ENCODE measurements at places on chromosomes 6 and 20.
A peak's percentile ranks its signal among the peaks of the same experiment; 100 is the strongest.

DNA sequence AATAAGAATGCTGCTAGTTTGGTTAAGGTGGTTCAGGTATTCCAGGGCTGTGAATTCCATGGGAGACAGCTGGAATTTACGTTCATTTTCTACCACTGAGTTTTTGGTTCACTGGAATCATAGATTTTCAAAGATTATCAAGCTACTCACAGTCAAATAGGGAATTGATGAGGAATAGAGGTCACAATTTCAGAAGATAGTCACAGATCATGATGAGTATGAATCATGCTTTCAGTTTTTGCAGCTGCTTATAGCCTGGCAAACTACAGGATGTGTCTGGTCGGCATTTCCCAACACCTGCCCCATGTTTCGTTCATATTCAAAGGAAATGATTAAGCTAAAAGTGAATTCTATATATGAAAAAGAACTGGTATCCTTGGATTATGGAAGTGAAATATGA lies 58.7 kb downstream of the BCKDHB start:
- no peak for DNase-seq

DNA sequence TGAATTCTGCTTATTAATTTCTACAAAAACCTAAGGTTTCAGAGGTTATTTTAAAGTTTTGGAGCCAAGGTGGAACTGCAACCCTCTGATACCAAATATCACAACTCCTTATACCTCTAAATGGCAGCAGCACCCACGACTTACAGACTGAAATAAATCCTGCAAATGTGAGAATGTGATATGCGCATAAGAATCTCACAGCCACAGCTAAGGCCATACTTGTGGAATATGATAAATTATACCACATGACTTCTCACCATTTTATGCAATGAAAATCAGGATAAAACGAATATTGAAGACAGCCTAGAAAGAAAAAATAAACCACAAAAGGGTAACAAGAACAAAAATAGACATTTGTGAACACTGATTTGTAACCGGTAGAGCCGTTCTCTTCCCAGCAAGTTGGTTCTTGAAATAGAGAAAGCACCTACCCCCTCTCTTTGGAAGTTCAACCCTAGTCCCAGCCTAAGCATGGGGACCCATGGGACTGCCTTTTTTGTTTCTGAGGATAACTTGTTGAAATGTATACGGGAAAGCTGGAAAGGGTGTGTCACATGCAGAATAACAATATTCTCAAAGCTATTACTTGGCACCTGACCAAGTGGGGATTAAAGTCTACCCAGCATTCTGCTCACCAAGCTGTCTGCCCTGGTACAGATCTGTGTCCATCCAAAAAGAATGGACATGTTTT lies 47.1 kb upstream of the MCM9 start:
- no peak for DNase-seq

GRCh38 chr20:36493801-36494114 lies 47.6 kb upstream of the MYL9 start:
- DNase-seq, result peak; percentile 51

GRCh38 chr6:70686548-70687133 lies 19.0 kb downstream of the SMAP1 start:
- DNase-seq, result no peak

- DNase-seq, result no peak
Observed at GRCh38 chr20:38092260-38092857, 58.8 kb downstream of the RPRD1B start.

DNA sequence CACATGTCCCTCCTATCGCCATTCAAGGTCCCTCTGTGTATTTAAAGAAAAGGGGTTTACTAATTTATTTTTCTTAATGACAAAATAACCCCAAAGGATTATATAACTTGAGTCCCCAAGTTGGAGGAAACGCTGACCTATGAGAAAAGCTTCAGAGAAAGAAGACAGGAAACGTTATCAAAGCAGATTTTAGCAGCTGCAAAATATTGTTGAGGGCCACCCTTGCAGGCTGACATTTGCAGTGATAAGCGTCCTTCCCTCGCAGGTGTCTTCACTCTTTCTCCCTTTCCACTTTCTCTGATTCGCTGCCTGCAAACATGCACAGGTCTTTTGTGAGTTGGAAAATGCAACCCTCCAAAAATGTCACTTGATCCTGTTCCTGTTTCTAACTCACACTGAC lies 103.2 kb upstream of the RIPOR2 start:
- no peak for DNase-seq

DNA sequence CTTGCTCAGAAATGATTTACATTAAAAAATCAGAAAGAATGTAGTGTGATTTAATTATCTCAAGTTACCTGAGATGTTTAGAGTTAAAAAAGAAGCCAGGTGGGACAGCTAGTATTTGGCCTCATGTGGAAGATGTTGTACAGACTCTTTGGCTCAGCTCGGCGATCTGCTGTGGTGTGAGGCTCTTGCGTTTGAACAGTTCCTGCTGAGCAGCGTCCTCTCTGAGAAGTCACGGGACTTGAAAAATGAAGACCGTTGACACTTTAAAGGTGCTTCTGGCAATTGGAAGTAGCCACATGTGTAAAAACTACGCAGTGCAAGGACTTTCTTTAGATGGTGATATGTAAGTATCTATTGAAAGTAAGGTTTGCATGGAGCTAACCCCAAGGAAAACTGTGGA lies 169.0 kb downstream of the BACH2 start:
- no peak for DNase-seq

DNA sequence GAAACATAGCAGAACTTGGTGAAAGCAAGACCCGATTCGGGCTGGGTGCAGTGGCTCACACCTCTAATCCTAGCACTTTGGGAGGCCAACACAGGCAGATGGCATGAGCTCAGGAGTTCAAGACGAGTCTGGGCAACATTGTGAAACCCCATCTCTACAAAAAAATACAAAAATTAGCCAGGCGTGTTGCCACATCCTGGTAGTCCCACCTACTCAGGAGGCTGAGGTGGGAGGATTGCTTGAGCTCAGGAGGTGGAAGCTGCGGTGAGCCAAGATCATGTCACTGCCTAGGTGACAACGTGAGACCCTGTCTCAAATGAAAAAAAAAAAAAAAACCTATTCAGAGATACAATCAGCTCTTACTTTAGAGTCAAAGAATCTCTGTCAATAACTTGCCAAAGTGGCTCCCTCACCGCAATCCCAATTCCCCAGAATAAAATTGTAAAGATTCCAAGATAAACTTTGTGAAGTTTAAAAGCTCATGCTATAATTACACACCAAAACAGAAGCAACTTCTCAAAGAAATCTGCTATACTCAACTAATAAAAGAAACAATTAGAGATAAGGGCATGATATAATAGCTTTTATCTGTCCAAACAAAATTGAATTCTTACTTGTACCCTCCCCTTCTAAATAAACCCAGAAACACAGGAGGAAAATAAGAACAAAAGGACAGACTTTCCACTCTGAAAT lies 33.6 kb downstream of the CDK19 start:
- no peak for DNase-seq

DNA sequence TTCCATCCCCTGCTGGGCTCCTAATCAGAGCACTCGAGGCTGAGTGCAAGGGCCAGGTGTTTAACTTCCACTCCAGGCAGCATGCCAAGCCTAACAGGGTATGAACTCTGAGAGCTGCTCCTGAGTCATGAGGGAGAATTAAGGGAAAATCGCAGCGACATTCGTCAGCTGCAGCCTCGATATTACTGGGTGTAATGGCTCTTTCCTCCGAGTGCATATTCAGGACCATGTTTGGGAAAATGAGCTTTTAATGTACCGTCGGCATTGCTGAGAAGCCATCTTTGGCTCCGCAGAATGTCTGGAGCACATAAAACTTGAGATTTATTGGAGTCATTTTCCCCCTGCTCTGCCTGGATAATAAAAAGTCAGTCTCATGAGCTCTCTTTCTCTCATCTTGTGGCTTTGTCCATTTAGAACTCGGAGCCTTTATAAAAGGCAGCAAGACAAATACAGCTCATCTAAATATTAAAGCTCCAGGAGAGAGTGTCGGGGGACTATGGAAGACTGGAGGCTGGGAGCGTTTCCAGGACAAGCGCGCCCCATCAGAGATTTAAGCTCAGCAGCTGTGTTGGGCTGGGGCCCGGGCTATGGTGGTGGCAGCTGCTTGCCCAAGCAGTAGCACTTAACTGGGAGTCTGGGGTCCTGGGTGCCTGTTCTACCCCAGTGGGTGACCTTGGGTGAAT lies 103.7 kb downstream of the TOX2 start:
- peak; percentile 76 for DNase-seq

DNA sequence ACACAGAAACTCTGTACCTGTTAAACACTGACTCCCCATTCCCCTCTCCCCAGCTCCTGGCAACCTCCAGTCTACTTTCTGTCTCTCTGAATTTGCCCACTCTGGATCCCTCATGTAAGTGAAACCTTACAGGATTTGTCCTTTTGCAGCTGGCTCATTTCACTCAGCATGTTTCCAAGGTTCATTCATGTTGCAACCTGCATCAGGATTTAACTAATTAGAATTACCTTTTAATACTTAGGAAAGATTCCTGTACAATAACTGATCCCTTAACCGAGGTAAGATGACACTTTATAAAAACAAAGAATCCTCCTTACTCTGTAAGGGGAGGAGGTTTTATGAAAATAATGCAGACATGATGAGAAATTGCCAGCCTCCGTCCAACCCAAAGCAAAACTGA lies 113.1 kb upstream of the MTHFD1L start:
- no peak for DNase-seq

GRCh38 chr6:169269180-169270076 lies 15.8 kb upstream of the THBS2 start:
- DNase-seq, result no peak

DNA sequence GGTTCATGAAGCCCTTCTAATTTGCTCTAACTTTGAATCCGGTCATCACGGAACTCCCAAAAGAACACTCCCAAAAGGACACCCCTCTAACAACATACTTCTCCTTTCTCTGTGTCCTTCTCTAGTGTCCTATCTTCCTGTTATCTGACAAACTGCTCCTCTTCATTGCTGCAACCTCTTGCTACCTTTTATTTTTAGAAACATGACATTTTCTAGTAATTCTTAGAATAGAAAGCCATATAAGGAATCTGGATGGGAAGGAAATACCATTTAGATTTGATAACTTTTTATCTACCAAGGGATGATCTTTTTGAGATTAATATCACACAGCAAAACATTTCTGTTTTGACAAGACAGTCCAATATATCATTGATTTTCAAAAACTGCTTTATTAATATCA lies 63.1 kb downstream of the COL12A1 start:
- no peak for DNase-seq

DNA sequence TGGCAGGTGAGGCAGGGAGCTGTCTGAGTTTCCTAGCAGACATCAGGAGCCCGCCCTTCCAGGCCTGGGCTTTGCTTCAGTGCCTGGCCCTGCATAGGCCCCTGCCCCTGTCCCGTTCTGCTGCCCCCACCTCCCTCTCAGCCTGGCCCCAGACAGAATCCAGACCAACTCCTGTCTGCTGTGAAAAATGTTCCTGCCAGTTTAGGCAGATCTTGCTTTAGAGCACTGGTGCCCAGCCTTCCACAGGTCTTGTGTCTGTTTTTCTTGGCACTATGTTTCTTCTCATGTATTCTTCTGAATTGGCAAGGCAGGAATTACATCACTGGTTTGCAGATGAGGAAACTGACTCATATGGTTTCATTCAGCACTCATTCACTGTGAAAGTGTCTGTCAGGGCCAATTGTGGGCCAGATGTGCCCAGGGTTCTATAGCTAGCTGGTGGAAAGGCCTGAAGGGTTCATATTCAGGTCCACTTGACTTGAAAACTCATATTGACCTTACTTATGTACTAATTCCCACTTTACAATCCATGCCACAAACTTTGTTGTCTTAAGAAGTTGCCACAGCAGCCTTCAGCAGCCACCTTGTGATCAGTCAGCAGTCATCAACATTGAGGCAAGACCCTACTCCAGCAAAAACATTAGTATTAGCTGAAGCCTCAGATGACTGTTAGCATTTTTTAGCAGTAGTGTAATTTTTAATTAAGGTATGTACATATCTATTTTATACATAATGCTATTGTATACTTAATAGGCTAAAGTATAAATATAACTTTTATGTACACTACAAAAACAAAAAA lies 40.5 kb downstream of the HLA-F start:
- peak; percentile 56 for DNase-seq

DNA sequence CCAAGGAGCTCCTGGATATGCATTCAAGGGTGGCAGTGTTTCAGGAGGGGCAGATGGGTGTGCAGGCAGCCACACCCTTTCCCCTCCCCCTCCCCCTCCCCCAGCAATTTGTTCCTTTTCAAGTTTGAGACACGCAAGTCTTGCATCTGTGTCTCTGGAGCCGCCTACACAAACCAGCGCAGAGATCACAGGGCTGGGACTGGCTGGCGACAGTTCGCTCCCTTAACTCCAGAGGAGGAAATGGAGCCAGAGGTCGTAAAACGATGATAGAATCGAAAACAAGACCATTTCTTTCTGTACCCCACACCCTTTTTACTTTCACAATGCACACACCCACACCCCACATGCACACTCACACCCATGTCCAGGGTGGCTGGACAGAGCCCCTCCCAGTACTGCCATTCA lies 163.1 kb downstream of the LY86 start:
- DNase-seq, result no peak

DNA sequence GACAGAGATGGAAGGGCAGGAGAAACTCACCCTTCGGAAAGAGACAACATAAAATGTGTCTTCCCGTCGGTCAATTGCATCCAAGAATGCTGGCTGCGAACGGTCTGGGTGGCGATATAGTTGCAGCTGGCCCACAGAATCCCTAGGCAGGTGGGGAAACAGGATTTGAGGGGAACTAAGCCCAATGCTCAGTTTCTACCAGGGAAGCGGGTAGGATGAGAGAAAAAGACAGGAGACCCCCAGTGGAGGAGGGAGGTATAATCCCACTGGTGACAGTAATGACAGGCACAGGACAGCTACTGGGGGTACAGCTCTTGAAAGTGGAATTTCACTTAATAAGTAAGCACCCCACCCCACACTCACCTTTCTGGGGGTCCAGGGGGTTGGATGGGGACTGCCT lies 7.5 kb upstream of the TNXB start:
- DNase-seq, result no peak

DNA sequence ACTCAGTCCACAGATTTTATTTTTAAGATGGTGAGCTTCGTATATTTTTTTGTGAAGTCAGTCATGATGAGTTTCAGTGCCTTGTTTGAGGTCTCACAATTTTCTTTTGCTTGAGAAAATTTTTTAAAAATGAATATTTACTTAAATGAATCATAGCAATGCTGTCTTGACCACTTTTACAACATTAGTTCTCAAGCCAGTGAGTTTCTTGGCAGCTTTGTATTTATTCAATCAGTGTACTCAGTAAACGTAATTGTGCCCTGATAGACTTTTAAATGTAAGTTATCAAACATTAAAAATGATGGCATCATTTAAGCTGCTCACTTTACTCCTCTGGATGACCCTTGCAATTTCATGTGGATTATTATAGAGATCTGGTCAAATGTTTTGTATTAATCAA lies 261.4 kb downstream of the KHDC1L start:
- no peak for DNase-seq

- no peak for DNase-seq
Observed at GRCh38 chr6:160132297-160132637, 10.7 kb downstream of the SLC22A1 start.

GRCh38 chr6:113433335-113433991 lies 423.7 kb upstream of the MARCKS start:
- peak; percentile 95 for DNase-seq

- no peak for DNase-seq
Observed at GRCh38 chr20:19940988-19941460, 76.1 kb upstream of the NAA20 start.

- no peak for DNase-seq
Observed at GRCh38 chr6:27163834-27164233, 83.7 kb upstream of the PRSS16 start.

- DNase-seq, result no peak
Observed at GRCh38 chr6:26507658-26508057, 7.6 kb downstream of the BTN1A1 start.
